Suppressor macrophage (primary cell): ENCODE measurements at places on chromosomes 2 and 18.

- peak; percentile 36 for DNase-seq
These were observed 16.2 kb upstream of the ZCCHC2 start for GRCh38 chr18:62506495-62507143.

GRCh38 chr2:151570191-151570590 lies 160.5 kb downstream of the RIF1 start:
- DNase-seq: no peak

- DNase-seq: peak; percentile 68
These were observed 136.3 kb downstream of the TMEM17 start for GRCh38 chr2:62369541-62370202.

DNA sequence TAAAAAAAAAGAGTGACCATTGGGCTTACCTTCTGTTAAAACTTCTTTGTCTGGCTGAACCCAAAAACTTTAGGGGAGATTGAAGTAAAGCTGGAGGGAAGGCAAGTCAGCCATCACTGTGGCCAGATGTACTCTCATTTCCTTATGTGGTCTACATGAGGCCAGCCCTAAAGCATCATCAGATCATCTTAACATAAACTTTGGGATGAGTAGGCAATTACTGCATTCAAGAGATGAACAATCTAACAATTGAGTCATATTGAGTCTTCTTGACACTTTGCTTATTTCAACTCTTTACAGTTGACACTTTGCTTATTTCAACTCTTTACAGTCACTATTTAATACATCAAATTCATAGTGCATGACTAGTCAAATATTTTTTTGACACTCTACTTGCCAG lies 155.6 kb downstream of the QPCT start:
- DNase-seq: peak; percentile 10

DNA sequence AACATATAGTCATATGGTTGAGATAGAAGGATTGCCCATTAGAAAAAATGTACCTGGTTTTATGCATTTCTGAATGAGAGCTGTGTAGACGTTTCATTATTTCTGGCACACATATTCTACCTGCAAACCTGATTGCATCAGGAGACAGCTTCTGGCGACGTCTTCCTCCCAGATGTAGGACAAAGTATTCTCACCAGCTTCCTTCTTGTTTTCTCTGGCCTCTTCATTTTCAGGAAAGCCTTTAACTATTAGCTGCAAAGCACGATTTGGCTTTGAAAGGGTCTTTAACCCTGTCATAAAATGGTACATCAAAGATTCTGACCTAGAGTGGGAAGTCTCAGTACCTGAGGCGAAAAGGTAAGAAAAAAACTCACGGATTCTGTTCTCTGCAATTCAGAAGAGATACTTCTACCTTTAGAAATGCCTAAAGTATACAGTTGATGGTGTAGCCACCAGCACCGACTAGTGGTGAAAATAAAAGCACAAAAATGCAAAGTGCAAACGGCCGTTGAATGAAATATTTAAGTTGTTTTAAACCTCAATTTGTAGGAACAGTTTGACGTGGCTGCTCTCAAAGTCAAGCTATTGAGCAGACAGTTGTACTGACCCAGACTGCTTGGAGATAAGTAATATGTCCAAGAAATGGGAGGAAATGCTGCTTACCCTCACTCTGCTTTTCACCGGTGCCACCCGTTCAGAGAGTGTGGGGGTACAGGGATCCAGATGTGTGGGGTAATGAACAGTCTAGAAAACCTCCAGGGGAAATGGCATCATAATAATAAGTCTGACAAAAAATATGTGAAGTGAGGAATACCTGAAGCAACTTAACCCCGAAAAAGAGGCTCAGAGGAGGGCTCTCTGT lies 20.2 kb downstream of the IL18RAP start:
- DNase-seq: peak; percentile 65

DNA sequence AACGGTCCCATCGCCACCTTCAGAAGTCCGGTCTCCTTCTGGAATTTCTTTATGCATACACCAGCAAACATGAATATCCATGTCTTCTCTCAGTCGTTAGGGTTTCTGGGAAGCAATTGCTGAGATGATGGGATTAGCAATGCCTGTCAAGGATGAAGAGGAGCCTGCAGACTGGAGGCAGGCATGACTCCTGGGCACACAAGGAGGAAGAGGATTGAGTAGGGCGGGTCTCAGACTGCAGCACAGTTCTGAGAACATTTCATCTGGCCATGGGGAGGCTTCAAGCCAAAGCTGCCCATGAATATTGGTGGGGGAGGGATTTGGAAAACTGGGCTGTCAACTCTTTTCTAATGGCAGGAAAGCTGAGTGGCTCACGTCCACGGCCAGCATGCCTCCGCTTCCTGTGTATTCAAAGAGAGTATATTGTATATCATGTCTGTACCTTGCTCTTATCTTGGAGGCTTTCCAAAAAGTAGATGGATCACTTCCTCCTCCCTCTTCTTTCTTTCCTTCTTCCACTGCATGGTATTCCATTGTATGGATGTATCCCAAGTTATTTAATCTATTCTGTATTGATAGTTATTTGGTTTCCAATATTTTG lies 24.5 kb downstream of the MC2R start:
- DNase-seq: no peak

- DNase-seq: no peak
These were observed 25.2 kb downstream of the BCL2L11 start for GRCh38 chr2:111145951-111146350.
